ENCODE measurements at places on chromosomes 13 and 19.

DNA sequence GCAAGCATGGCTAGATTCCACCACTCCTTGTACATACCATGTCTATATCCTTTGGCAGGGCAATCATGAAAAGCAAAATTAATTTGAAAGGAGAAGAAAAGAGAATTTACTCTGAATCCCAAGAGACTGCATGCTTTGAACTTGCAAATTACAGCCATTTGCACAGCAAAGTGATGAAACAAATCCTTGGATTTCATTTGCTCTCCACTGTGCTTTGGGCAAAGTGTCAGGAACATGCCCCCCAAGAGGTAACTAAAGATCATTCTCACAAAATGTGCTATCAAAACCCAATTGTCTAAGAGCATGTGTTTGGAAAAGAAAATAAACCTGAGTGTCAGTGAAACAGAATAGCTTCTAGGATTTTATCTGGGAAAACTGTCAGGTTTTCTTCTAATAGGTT, 298.5 kb downstream of the GPC6 start:
- no peak for DNase-seq

DNA sequence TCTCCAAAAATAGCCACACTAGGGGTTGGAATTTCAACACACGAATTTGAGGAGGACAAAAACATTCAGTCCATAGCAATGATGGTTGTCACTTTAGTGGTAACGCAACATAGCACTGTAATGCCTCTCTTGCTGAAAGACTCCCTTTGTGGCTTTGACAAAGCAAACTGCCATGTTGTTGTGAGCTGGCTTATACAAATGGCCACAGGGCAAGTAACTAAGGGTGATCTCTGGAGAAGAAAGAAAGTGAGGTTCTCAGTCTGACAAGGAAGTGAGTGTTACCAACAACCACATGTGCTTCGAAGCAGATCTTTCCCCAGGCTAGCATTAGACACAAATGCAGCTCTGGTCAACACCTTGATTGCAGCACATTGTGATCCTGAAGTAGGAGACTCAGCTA, 79.1 kb upstream of the PCDH17 start:
- no peak for DNase-seq

- DNase-seq, result no peak
Observed at GRCh38 chr13:87535911-87536310, 135.3 kb upstream of the SLITRK5 start.

DNA sequence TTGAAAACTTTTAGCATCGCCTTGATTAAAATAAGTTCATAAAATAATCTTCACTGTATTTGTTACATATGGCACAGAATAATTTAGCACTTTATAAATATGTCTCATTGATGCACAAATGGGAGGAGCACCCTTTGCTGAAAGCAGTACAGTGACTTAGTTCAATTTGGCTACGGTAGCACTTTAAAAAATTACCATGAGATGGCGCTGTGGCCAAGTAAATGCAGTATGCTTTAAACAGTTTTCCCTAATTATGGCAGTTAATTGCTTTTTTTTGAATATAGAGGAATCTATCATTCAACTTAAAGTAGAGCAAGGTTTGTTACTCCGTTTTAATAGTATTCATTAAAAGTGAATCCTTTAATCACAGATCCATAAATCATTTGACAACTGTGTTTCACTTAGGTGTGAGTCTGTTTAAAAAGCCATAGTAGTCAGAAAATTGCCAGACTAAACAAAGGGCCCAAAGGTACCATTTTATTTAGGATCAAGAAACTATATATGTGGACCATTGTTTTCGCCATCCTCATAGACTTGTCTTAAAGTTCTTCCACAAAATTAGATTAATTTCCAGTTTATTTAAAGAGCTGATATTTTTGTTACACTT, 34.7 kb upstream of the ESD start:
- DNase-seq, result peak; percentile 62

DNA sequence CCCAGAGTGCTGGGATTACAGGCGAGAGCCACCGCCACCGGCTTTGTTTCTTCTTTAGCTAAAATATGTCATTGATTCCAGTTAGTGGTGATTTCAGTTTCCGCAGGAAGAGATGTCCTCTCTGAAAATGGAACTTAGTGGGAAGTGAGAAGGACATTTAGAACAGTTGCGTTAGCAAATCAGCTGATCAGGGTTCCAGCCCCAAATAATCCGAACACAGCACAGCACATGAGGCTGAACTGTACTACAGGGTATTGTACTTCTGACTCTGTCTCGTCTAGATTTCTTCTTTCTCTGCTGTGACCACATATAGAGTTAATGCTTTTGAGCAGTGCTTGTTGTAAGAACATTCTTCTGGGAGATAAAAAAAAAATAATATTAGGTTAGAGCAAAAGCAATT, 314.4 kb downstream of the MYO16 start:
- DNase-seq, result no peak

GRCh38 chr13:29676941-29677452, 81.5 kb upstream of the SLC7A1 start:
- DNase-seq, result no peak

- no peak for DNase-seq
Observed at GRCh38 chr19:435056-435706, 25.7 kb downstream of the SHC2 start.

- no peak for DNase-seq
Observed at GRCh38 chr13:112341976-112342735, 34.0 kb upstream of the SPACA7 start.

DNA sequence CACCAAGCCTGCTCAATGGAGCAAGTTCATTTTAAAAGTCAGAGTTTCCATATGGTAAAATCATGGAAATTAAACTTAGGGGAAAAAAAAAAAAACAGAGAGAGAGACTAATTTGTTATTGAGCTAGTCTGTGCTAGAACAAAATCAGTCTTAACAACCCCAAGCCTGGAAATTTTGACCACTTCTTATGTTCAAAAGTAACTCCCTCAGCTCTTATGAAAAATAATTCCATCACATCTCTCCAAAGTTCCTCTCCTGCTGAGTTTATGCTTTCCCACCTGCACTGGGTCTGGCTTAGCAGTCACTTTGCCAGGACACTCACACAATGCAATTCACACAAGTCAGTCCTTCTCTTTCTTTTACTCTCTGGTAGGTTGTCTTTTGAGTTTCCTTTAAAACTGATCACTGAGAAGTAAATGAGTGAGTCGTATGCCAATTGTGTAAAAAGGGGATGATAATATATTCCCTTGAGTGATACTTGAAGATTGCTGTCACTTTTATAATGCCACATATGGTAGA, 92.6 kb downstream of the ENOX1 start:
- DNase-seq, result no peak

DNA sequence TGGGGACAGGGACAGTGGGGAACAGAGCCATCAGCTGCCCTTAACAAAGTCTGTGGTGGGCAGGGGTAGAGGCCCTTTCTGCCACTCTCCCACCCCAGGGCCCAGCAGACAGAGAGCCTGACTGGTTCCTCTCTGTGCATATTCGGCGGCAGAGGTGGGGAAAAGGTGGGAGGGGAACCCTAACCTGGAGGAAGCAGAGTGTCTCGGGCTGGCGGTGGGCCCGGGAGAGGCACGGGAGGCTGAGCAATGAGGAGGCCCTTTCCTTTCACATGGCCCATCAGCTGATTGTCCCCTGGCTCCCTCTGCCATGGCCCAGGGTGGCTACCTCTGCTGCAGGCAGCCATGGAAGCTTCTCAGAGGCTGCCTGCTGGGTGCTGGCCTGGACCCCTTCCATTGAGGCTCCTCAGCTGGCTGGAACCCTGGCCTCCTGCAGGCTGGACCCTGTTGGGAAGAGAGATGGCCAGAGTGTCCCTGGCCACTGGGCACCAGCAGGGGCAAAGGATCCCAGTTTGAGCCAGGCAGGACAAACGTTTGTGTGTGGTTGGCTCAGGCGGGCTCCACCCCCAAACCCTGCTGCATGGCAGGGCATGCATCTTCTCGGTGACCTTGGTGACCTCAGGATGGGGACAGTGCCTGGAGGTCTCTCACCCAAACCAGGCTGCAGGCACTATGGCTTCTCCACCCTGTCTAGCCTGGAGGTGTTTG, 202.8 kb upstream of the ZNF536 start:
- no peak for DNase-seq

DNA sequence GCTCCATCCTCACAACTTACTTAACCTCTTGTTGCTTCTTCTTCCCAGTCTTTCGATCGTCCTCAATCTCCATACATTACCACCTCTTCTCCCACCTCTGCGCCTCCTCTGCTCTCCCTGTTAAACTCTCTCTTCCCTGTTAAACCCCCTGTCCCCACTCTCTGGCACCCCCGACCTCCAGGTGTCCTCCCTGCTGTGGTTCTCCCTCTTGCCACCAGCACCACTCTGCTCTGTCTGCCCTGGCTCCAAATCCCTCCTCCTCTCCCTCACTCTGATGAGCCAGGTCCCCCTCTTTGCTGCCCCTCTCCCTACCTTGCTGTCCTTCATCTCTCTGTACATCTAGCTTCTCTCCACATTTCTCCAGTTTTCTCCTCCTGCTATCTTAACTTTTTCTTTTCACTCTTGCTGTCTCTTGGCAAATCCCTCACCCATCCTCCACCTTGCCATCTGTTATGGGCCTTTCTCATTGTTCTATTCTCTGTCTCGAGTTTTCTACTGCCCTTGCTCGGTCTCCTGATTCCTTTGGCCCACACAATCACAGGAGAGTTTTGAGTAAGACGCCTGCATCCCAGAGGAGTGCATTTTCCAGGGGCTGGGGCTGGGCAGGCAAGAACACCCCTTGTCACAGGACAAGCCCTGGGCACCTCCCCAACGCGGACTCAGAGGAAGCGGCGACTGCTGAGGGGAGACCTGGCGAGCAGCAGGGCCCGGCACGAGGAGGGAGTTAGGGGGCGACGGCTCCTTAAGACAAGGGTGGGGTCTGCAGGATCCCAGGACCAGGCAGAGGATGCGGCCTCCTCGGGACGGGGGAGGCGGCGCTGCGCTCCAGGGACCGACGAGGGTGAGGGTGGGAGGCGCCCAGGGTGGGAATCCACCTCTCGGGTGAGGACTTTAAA, 21.4 kb upstream of the ERVV-1 start:
- no peak for DNase-seq

GRCh38 chr13:26220575-26220974, 1.5 kb downstream of the RNF6 start:
- no peak for DNase-seq

- DNase-seq, result no peak
Observed at GRCh38 chr13:34417896-34418295, 524.2 kb upstream of the NBEA start.

DNA sequence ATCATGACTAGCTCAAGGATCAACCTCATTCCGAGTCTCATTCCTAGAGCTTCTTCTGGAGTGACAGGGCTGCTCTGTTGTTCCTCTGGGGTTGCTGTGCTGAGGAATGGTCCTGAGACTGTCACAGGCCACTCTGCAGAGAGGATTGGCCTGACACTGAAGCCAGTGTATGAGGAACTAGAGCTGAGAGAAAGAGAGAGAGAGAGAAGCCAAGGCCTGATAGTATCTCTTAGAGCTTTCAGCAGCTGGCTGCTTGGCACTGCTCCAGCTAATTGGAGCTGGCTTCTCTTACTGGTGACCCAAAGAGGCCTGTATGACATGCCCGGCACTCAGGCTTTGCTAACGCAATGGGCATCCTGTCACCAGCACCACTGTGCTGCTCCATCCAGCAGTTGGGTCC, 73.4 kb upstream of the FLT1 start:
- no peak for DNase-seq

GRCh38 chr13:41995946-41996345, 35.0 kb upstream of the VWA8 start:
- DNase-seq, result peak; percentile 62
